Activated naive CD4-positive, alpha-beta T cell (primary cell): ENCODE measurements at places on chromosomes 4 and X.

DNA sequence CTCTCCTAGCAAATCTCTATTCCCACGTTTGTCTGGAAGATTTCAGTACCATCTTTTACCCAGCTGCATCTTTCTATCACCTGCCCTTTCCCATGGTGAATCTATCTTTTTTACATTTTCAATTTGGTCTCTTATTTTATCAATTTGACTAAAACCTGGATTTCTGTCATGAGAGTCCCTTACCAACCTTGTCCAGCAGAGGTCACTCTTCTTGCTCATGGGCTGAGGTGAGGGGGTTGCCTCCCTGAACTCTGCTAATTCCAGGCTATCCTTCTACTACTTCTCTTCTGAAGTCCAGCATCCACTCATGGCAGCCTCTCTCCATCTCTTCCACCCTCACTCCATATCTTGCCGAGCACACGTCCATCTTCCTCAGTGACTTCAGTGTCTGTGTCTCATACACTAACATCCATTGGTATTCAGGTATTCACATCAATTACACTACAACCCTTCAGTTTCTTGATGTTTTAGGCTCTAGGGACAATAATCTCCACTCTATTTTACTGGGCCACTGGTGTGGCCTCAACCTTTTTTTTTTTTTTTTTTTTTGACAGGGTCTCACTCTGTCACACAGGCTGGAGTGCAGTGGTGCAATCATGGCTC lies 17.8 kb upstream of the ZNF827 start:
- DNase-seq: no peak

DNA sequence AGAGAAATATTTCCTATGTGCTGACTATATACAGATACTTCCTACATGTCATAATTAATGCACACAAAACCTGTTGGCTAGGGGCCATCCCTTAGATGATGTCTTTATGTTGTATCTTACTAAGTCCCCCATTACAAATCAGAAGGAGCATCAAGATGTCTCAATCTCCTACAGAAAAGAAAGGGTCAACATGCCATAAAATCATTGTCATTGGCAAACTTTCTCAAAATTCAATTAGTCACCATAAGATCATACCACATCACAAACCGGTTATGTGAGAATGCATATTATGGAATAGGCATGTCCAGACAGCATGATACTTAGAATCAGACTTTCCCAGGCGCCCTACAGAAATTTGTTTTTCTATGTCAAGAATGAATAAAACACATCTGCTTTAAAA lies 175.2 kb upstream of the TET2 start:
- no peak for DNase-seq

DNA sequence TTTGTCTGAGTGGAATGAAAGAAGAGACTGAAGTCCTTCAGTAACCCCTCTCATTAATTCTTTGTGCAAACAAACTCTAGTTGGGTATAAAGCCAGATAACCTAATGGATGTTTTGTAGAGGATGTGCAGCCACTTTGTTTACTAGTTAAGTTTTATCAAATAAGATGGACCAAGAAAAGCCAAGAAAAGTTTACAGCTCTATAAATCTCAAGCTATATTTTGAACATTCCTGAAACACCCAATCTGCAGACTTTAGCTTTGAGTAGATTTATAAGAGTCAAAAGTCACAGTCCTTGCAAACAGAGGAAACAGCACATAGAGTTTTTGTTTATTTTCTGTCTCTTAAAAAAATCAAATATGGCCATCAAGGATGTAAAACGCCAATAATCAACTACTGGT lies 452.9 kb downstream of the SPRY1 start:
- DNase-seq: no peak

DNA sequence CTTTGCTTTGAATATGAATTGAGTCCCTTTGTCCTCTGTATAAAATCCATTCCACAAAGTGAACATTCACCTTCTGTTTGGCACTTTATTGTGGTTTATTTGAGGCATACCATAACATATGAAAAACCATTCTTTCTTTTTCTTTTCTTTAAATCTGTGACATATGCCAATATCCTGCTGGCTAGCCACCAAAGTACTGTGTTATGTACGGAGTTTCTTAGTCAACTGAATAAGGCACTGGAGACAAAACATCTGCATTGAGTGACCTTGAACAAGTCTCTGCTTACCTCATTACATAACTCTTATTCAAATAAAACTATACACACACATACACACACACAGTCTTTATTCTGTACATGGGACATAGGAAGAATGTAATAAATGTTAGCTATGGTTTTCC lies 872.8 kb downstream of the C4orf33 start:
- no peak for DNase-seq

DNA sequence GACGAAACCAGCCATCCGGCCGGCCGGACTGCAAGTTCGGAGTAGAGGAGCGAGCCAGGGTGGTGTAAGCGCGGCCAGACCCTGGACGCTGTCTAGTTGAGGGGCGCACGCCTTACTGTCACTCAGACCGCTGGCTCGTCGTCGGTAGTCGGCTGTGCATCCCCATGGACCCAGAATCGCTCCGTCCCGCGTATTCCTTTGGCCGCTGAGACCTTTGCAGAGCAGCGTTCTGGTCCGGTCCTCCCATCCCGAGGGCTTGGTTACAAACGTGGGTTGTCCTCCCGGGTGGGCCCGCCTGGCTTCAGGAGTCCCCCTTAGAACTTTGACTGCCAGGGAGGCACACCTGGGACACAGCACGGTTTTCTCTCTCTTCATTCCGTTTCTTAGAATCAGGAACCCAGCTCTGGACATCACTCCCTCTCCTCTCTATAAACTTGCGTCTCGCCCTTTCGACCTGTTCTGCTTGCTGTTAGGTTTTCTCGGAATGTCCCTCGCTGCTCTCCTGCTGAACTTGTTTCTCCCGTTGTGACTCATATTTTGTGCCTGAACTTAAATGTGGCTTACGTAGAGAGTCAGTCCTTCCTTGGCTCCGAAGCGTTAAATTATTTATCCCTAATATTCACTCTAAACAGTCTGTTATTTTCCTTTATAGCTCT lies 672 bp downstream of the PGM2 start:
- no peak for DNase-seq

DNA sequence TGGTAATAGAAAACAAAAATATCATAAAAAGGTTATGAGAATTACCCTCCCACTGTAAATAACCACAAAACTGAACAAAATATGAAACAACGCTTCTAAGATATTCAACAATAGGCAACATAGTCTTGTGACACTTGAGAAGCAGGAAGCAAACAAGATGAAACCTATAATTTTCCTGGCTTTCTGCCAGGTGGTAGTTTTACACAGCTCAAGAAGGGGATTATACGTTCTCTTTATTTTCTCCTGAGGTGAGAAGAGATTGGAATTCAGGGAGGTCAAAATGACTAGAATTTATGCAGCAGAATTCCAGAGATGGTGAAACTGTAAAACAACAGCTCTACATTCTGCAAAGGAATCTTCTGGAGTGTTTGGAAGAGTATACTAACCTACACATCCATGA lies 186.0 kb downstream of the HHIP start:
- no peak for DNase-seq

GRCh38 chr4:176834531-176834930 lies 41.8 kb upstream of the VEGFC start:
- no peak for DNase-seq

DNA sequence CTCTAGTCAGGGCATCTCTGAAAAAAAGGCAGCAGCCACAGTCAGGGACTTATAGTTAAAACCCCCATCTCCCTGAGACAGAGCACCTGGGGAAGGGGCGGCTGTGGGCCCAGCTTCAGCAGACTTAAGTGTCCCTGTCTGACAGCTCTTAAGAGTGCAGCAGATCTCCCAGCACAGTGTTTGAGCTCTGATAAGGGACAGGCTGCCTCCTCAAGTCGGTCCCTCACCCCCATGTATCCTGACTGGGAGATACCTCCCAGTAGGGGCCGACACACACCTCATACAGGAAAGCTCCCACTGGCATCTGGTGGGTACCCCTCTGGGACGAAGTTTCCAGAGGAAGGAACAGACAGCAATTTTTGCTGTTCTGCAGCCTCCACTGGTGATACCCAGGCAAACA lies 129.0 kb downstream of the ANXA5 start:
- DNase-seq: no peak

DNA sequence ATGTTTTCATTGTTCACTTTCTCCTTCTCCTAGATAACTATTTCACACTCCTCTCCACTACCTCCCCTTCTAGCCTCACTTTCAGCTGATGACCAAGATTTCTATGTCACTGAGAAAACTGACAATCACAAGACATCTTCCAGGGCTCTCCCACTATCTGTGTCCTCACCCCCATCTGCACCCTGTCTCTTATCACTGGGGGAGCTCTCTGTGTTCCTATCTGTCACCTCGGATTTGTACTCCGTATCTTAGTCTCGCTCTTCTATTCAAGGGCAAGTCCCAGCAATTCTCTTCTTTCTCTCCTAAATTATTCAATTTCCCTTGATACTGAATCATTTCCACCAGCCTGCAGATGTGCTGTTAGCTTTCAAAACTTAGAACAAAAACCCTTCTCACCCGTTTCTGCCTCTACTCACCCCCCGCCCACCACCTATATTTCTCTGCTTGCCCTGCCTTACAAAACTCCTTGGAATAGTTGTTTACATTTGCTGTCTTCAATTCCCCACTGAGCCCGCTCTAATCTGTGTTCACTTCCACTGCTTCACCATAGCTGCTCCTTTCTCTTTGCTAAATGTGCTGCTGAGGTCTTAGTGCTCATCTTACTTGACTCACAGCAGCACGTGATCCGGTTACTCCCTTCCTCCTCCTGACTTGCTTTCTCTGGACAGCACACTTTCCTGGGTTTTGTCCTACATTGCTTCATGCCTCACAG lies 293.2 kb downstream of the UNC5C start:
- DNase-seq: no peak

- no peak for DNase-seq
Measured at GRCh38 chr4:170497112-170497511, 407.4 kb upstream of the AADAT start.

- no peak for DNase-seq
Measured at GRCh38 chr4:29278585-29278984, 1441.6 kb upstream of the PCDH7 start.

- DNase-seq: no peak
Measured at GRCh38 chr4:89757154-89757719, 79.7 kb downstream of the SNCA start.

GRCh38 chr4:139633661-139634060 lies 32.0 kb upstream of the MGST2 start:
- DNase-seq: no peak

GRCh38 chrX:21698272-21698671 lies 40.1 kb upstream of the KLHL34 start:
- DNase-seq: no peak

DNA sequence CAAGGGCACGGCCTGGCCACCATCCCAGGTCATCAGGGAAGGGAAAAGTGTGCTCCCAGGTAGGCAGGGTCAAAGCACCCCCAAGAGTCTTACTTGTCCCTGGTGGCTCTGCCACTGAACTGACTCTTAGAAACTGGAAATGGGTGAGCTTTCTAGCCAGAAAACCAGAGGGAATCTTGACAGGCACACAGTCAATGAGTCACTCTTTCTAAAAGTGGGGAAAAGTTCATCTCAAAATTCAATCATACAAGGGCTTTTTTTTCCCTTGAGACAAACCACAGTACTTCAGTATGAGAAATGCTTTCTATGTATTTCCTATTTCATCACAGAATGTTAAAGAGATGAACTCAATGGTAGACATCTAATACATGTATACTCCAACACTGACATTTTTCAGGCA lies 12.5 kb downstream of the HPF1 start:
- DNase-seq: no peak

- DNase-seq: no peak
Measured at GRCh38 chrX:50815120-50815519, 1.1 kb upstream of the SHROOM4 start.

GRCh38 chrX:23699636-23700194 lies 32.4 kb downstream of the PRDX4 start:
- no peak for DNase-seq

GRCh38 chr4:152572417-152573086 lies 36.7 kb upstream of the FBXW7 start:
- DNase-seq: no peak

DNA sequence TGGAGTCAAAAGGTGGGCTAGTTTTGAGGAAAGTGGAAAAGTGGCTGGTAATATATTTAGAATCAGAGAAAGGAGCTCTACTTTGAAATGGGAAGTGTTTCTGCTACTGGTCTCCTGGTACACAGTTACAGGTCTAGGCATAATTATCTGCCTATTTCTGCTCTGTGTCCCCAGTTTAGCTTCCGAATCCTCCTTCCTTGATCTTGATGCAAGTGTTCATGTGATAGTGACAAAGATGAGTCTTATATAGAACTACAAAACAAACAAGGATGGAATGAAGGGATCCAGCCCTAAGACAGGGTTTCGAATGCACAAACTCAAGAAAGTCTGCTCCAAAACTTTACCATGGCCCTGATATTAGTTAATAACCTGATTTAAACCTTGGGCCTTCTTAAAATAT lies 580.2 kb downstream of the INPP4B start:
- DNase-seq: no peak

- DNase-seq: no peak
Measured at GRCh38 chr4:188111955-188112354, 2.6 kb upstream of the TRIML2 start.

GRCh38 chrX:23557070-23557469 lies 110.2 kb upstream of the PRDX4 start:
- DNase-seq: no peak

DNA sequence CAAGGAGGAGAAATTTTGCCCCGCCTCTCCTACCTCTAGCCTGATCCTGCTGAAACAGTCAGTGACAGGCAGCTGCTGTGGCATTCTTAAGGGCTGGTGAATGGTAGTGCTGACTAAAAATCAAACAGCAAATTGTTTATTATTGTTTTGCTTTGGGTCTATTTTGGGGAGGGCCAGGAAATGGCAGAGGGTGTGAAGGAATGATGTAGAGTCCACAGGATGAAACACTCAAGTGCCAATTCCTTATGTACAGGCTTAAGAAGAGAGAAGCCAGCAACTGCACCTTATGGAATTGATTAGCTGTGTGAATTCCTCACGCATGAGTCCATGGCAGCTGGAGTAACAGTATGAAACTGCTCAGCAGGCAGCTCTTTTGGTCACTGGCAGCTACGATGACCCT lies 39.7 kb downstream of the VEGFC start:
- no peak for DNase-seq

DNA sequence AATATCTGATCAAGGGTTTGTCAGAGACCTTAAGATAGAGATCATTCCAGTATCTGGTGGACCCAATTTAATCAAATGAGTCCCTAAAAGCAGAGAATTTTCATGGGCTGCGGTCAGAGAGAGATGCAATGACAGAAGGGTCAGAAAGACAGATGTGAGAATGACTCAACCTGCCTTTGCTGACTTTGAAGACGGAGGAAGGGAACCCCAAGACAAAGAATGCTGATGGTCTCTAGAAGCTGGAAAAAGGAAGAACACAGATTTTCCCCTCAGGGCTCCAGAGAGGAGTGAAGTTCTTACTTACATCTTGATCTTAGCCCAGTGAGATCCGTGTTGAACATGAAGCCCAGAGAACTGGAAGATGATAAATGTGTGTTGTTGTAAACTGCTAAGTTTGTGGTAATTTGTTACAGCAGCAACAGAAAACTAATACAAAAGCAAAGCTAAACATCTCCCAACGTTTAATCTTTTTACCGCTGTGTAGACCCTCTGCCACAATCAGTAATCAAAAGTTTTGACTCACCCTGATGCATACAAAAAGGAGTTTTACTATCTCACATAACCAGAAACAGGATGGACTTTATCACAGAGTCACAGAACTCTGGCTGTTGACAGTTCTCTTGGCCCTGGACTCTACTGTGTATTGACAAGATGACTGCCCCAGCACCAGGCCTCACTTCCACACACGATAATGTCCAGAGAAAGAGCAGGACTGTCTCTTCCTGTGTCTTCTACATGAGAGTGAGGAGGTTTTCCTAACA lies 70.2 kb upstream of the MAGEB2 start:
- DNase-seq: no peak
